ENCODE measurements at places on chromosomes 6 and 20. TPM values are rescaled to one million over a fixed set of nuclear protein-coding genes. Genes with fewer than 3 reads are reported as not detected.

The TPX2 gene
- 2.1 TPM for total RNA-seq

The SYNGAP1 gene
- 39.4 TPM for total RNA-seq

The PNLDC1 gene
- total RNA-seq = 0.26 TPM

The FOXC1 gene
- 134 TPM for total RNA-seq

The SYNDIG1 gene
- 6.2 TPM for total RNA-seq

The SRC gene
- 51.3 TPM for total RNA-seq

The ENPP1 gene
- 35.2 TPM for total RNA-seq

The CCN5 gene
- 59.4 TPM for total RNA-seq

The PRL gene
- not detected for total RNA-seq

The SAMD5 gene
- total RNA-seq = 2.1 TPM

The FAM83B gene
- total RNA-seq = not detected

The FBXO9 gene
- total RNA-seq = 86.5 TPM

The GPR6 gene
- total RNA-seq = not detected

The MICAL1 gene
- total RNA-seq = 48.8 TPM

The TOMM6 gene
- 74.8 TPM for total RNA-seq

The SGK2 gene
- total RNA-seq = 3.4 TPM

The OR2B6 gene
- total RNA-seq = not detected

The CLPSL2 gene
- not detected for total RNA-seq

The EPHA7 gene
- 0.75 TPM for total RNA-seq

The CTAGE9 gene
- total RNA-seq = not detected

The WFDC12 gene
- total RNA-seq = not detected

The CST4 gene
- not detected for total RNA-seq

The PTCHD4 gene
- total RNA-seq = 2.4 TPM

The MRPS18B gene
- 29.8 TPM for total RNA-seq

The PAK5 gene
- 0.33 TPM for total RNA-seq

The MTO1 gene
- 33.0 TPM for total RNA-seq

The TMEM74B gene
- total RNA-seq = 3.8 TPM

The HAO1 gene
- not detected for total RNA-seq

The NFATC2 gene
- 11.7 TPM for total RNA-seq

The TCP11 gene
- 0.36 TPM for total RNA-seq

The MCHR2 gene
- total RNA-seq = not detected

The GPSM3 gene
- total RNA-seq = 26.2 TPM

The RIMS4 gene
- total RNA-seq = 2.8 TPM

The PTGIS gene
- 351 TPM for total RNA-seq

The CNKSR3 gene
- 19.3 TPM for total RNA-seq

The CD24 gene
- 8.0 TPM for total RNA-seq

The CSNK2B gene
- 100 TPM for total RNA-seq

The SLC16A10 gene
- total RNA-seq = 13.1 TPM

The SPEF1 gene
- total RNA-seq = not detected

The SEMG1 gene
- not detected for total RNA-seq

The SNX14 gene
- total RNA-seq = 82.3 TPM

The RCAN2 gene
- 87.3 TPM for total RNA-seq

The TCF21 gene
- 0.29 TPM for total RNA-seq
